Mesendoderm (in vitro differentiated cells): ENCODE measurements at places on chromosomes 11 and 22.

GRCh38 chr11:70089631-70090030 lies 11.5 kb downstream of the ANO1 start:
- no peak for DNase-seq

- DNase-seq: no peak
Observed at GRCh38 chr11:8642196-8642841, 40.1 kb downstream of the TRIM66 start.

- DNase-seq: peak; percentile 66
Observed at GRCh38 chr22:40348025-40348658, 1.8 kb downstream of the ADSL start.

DNA sequence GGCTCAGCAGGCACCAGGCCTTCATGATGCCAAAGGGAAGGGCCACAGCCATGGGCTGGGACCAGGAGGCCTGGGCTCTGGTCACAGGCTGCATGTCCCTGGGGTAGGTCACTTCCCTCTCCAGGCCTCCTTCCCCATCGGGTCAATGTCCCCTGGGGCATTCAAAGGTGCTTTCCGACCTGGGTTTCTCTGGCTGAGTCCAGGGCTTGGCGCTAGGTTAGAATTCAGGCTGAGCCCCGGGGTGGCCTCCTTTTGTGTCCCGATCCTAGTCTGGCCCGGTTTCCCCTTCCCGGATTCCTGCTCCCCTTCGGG lies 12.2 kb downstream of the MAFF start:
- DNase-seq: no peak

DNA sequence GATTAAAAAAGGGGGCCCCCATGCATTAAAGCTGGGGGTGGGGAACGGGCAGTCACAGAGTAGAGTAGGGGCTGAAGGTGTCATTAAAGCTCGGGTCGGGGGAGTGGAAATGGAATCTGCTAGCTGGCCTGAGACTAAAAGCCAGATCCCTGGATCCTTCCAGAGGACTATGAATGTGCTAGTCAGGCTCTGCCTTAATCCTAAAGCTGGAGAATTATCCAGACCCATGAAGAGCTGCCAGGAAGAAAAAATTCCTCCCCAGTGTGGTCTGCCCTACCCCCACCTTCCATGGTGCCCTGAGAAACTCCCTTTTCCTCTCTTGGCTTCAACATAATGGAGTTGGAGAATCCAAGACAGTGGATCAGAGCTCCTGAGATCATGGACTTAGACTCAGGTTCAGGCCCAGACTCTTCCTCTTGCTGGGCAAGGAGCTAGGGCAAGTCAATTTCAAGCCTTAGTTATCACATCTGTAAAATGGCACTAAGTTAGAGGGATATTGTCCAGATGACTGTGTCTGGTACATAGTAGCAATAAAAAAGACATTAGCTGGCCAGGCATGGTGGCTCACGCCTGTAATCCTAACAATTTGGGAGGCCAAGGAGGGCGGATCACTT lies 24.0 kb upstream of the SMTN start:
- no peak for DNase-seq

- no peak for DNase-seq
Observed at GRCh38 chr11:121890946-121891515, 225.0 kb downstream of the BLID start.

DNA sequence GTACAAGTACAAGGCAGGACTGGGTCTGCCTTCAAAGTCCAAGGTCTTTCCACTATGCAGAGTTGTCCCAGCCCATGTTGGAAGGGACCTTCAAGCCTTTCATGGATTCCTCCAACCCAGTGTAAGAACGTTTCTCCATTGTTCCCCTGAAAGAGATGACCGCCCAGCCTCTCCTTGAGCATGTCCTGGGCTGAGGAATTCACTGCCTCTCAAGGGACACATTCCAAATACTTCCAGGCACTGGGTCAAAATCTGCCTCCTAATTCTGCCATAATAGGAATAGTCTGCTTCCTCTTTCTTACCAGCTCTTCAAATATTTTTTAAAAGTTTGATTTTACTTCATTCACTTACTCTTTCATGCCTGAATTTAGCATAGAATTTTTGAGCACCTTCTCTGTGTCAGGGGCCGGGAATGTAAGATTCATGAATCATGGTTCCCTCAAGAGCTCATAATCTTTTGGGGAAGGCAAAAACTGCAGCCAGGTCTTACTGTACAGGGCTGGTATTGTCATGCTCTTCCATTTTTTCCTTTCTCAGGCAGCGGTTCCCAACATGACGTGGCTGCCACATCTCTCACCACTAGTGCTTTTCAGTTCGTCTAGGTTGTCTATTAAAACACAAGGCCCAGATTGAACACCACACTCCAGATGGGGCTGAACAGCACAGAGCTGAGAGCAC lies 143.3 kb upstream of the TBCEL start:
- DNase-seq: no peak

DNA sequence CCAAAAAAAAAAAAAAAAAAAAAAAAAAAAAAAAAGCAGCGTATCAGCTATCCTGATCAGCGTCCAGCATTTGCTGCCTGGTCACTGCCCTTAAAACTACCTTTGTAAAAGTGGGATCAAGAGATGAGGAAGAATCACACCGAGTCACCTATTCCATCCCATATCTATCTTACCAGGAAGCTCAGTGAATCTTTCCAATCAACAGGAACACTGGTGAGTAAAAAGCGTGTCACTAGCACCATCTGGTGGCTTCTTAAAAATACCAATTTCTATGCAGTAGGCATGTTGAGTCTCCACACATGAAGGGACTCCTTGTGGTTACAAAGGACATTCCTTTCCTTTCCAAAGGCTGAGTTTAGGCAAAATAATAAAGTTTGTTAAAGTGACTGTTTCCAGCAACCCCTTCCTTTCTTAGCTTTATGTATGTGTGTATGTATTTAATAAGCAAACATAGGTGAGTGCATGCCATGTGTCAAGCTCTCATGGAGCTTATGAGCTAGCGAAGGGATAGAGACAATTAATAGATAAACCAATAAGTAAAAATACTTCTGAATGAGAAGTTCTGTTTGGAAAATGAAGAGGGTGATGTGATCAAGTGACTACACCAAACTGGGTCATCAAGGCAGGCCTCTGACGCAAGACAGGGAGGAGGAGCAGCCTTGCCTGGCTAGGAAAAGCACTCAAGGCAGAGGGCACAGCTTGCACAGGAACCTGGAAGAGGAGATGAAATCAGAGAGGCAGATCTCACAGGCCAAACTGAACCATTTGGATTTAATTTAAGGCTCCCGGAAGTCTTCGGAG lies 13.9 kb upstream of the TP53AIP1 start:
- DNase-seq: peak; percentile 89

GRCh38 chr11:72075756-72076155 lies 4.6 kb downstream of the NUMA1 start:
- DNase-seq: no peak

DNA sequence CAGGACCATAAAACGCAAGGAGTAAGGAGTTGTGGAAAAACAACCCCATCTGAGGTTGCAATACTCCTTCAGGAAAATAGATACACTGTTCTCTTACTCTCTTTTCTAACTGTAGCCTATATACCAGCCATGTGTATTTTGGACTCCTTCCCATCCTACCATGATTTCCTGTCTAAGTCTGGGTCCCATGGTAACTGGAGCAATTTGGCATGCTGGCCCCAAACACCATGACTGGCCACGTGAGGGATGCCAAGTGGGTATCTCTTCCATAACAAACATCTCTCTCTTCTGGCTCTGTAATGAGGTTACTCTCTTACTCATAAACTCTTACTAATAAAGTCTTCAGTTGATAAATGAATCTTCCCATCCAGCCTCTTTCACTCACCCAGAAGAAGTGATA lies 26.5 kb downstream of the ABTB2 start:
- DNase-seq: no peak

GRCh38 chr11:100855466-100856067 lies 168.5 kb downstream of the ARHGAP42 start:
- peak; percentile 67 for DNase-seq

GRCh38 chr11:34750692-34751405 lies 130.0 kb downstream of the EHF start:
- DNase-seq: no peak

- no peak for DNase-seq
Observed at GRCh38 chr11:3134651-3135480, 30.2 kb downstream of the OSBPL5 start.

DNA sequence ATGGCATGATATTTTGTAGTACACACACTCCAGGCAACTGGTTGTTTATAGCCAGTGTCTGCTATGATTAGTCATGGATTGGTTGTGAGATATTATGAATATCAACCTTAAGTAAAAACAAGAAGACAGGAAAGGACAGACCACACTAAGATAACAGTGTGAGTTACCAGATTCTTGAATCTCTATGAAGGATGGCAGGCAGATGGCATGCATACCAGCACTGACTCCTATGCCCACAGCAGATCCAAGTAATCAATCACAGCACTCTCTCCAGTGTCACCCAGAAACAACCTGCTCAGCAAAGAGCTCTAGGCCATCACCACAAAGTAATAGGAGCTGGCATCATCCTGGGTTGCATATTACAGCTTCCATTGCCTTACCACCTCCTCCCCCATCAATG lies 116.6 kb downstream of the GALNT18 start:
- no peak for DNase-seq

GRCh38 chr22:33515795-33516194 lies 404.5 kb downstream of the LARGE1 start:
- no peak for DNase-seq

GRCh38 chr11:91220476-91221202 lies 997.8 kb upstream of the CHORDC1 start:
- no peak for DNase-seq

DNA sequence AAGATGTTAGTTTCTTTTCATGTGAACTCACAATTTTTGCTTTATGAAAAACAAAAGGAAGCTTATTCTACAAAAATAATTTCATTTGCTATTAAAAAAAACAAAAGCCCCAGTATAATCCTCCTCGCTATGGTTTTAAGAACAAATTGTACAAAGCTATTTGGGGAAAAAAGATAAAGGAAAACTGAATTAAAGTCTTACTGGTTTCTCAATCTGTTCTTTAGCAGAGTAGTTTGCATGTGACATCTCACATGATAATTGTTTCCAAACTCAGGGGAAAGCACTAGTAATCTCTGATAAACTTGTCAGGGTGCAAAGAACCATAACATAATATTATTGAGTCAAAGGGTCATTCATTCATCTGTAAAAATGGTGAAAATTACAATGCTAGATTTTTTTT lies 2.9 kb upstream of the DDI1 start:
- no peak for DNase-seq

DNA sequence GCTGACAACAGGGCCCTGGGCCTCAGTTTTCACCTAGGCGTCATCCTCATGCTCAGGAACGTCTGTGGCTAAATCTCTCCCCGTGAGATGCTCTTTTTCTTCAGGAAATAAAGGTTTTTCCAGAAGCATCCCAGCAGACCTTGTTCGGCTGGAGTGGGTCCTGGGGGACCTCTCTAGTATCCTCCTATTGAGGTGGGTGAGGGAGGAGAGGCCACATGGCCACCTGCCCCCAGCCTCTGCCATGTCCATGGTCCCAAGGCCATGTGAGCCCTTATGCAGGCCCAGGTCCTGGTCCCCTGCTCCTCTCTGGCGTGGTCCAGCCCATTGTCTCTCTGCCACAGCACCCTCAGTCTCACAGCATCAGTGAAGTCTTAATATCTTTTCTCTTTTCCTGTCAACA lies 22.0 kb downstream of the ALG12 start:
- no peak for DNase-seq

- peak; percentile 13 for DNase-seq
Observed at GRCh38 chr22:32352681-32353080, 5.0 kb upstream of the RFPL3 start.

- no peak for DNase-seq
Observed at GRCh38 chr11:64799623-64800302, 3.3 kb downstream of the MAP4K2 start.

GRCh38 chr22:49367041-49367697 lies 460.5 kb downstream of the BRD1 start:
- DNase-seq: no peak

GRCh38 chr22:37021041-37021440 lies 1.5 kb downstream of the MPST start:
- no peak for DNase-seq

- DNase-seq: no peak
Observed at GRCh38 chr22:38788021-38788816, 5.7 kb downstream of the DNAL4 start.
